Stimulated activated CD4-positive, alpha-beta T cell treated with anti-CD3 and anti-CD28 coated beads, Interleukin-1b, Interleukin-23, amount 100 ng/mL, for 1 hour (primary cell): ENCODE measurements at places on chromosomes 13 and 19.

DNA sequence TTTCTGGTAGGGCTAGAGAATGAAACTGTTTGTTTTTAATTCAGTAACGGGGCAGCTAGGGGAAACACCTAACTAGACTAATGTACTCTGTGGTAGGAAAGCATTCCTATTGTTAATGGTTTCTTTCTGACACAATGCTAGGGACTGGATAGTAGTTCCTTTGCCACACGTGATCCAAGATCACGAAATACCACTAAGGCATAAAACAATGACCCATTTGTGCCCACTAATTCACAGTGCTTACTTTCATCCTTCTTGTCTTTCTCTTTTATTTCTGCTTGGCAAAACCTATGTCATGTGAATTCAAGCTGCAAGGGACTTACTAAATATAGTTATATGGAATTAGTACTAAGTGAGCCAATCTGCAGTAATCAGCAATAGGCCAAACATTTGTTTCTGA, 834.1 kb upstream of the SLITRK6 start:
- DNase-seq: no peak

- no peak for DNase-seq
Measured at GRCh38 chr13:28750187-28751045, 31.6 kb upstream of the SLC46A3 start.

- DNase-seq: no peak
Measured at GRCh38 chr19:9883764-9884163, 48.6 kb downstream of the PIN1 start.

GRCh38 chr13:49711218-49711863, 20.1 kb upstream of the EBPL start:
- no peak for DNase-seq

GRCh38 chr19:8324186-8325050, 3.1 kb downstream of the RPS28 start:
- no peak for DNase-seq

GRCh38 chr13:88648598-88649373, 977.6 kb downstream of the SLITRK5 start:
- no peak for DNase-seq

DNA sequence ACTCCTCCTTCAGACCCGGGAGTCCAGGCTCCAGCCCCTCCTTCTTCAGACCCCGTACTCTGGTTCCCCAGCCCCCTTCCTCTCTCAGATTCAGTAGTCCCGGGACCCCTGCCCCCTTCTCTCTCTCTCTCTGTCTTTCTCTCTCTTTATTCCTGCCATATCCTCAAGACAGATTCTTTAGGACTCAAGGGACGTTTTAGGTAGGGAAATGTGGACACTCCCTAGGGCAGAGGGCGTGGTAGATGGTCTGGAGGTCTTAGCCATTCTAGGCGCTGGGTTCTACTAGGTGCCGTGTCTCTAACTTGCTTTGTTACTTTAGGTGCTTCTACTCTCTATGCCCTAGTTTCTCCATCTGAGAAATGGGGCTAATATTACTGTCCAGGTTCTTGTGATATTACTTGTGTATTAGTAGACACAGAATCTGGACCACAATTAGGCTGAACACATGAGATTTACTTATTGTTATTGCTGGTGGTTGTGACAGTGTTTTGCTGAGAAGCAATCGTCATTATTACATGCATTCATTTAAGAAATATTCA, 751 bp upstream of the C19orf84 start:
- DNase-seq: no peak

- DNase-seq: no peak
Measured at GRCh38 chr19:40225440-40226305, 816 bp downstream of the CCNP start.

DNA sequence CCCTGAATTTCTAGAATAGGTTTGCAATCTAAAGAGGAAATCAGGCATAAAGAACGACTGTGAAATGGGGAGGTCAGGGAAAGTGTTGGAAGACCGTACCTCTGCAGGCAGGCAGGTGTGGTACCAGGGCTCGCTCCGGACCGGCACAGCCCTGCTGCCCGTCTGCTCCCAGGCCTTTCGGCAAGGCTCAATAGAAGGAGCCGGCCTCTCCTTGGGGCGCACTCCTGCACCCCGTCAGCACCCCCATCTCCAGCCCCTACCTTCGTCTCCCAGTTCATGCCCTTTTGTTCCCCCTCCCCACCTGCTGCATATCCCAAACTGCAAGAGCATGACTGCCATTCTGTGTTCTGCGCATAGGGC, 139.8 kb upstream of the SOX1 start:
- DNase-seq: no peak

GRCh38 chr19:40059624-40060023, 3.6 kb upstream of the ZNF780B start:
- no peak for DNase-seq

DNA sequence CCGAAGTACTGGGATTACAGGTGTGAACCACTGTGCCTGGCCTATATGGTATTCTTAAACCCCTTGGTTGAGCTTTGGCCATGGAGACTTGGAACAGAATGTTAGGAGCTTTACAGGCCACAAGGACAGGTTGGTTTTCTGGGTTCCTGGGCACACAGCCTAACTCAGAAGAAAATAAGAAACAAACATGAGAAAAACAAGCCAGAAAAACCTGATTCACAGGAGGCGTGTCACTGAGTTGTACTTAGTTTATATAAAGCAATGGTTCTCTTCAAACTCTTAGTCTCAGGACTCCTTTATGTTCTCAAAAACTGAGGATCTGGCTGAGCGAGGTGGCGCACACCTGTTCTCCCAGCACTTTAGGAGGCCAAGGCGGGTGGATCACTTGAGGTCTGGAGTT, 125.1 kb upstream of the SPATA13 start:
- DNase-seq: no peak

- no peak for DNase-seq
Measured at GRCh38 chr13:100212904-100213553, 124.1 kb downstream of the PCCA start.
